ENCODE measurements at places on chromosomes 11 and 22.

- no peak for DNase-seq
Observed at GRCh38 chr22:23523713-23524112, 56.4 kb downstream of the IGLL1 start.

DNA sequence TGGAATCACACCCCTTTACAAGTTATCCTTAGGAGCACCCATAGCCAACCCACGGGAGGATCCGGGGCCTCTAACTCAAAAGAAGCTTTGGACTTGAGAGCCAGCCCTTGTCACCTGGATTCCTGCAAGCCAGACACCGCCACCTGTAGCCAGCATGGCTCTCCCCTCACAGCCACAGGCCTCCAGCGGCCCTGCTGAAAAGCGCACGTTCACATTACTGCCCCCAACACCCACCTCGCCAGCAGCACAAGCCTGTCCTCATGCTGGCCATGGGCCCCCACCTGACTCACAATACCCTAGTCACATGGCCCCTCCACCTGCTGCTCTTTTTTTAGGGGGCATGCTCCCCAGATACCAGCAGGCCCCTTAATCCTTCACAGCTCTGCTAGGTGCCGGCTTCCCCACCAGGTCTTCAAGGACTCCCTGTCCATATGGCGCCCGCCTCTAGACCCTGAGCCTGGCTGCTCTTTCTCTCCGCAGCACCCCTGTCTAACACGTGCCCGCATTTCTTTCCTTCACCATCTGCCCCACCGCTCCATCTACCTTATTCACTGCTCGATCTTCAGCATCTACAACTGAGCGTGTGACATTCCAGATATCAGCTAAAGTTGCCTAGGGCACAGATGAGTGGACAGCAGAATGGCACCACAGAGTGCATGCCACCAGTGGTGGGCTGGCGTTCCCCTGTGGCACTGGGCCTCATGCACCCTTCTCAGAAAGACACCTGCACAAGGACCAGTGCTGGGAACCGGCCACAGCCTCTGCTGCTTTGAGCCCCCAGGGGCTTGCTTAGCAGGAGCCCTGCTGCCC, 6.6 kb downstream of the CARS1 start:
- no peak for DNase-seq

GRCh38 chr22:41544671-41545476, 604 bp upstream of the POLR3H start:
- no peak for DNase-seq

- DNase-seq = no peak
Observed at GRCh38 chr22:37953062-37953436, 352 bp downstream of the C22orf23 start.

DNA sequence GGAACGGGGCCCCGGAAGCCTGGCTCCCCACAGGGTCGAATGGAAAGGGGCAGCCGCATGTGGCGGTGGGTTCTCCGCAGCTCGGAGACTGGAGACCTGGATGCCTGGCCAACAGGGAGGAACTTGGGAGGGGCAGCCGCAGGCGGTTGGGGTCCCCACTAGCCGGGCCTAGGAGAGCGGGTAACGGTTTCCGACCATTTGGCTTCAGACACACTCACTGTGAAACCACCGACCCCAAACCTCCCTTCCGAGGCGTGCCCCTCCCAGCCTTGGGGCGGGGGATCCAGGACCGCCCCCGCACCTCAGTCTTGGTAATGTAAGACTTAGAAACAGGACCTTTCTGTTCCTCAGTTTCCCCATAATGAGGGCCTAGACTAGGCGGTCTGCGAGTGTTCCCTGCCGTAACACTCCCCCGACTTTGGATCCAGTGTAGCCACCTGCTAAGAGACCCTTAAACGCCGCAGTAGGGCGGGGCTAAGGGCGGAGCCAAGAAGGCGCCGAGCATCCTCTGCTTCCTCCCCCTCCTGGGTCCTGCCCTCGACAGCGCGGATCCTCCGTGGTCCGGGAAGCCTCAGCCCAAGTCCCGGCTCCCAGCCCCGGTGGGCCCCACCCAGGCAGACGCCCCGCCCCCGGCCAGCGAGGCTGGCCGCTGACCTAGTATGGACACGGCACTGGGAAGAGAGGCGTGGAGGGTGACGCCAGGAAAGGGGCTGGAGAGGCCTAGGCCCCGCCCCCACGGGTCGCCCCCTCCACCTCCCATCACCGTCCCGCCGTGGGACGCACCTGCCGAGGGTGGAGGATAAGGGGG, 1.8 kb upstream of the RASGRP2 start:
- no peak for DNase-seq

DNA sequence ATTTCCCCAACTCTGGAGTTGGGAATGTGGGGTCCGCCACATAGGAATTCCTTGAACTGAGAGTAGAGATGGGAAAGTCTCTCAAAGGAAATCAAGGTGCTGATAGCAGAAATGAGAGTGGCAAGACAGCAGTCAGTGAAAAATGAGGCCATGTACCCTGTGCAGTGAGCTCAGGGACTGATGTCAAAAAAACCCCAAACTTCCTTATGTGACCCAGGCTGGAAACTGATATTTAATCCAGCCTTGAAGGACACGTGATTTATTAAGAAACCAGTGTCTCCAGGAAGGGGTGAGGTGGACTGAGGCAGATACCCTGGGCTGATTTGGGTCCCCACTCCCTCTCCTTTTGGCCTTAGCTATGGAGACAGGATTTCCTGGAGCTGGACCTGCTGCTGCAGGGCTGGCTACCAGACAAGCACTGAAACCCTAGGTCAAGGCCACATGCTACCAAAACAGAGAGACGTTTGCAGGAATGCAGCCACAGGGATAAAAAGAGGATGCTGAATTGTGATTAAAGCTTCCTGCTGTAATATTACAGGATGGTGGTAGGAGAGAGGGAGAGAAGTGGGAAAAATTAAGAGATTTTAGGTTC, 25.3 kb upstream of the FCHSD2 start:
- no peak for DNase-seq

DNA sequence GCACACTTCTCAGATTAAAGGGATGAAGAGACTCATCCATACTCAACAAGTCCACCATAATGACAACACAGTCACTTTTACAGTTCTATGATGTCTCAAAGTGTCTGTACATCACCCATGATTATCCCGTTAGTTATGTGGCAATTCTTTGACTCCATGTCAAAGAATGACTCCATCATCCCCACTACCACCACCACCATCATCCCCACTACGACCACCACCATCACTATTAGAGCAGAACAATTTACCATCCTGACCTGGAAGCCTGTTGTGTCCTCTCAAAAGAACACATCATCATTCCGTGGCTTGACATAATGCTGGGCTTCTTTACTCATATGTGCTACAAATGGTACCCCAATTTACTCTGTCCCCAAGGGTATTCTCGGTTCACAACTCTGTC, 13.7 kb downstream of the PRR5L start:
- no peak for DNase-seq

Data from iPS DF 19.7 (cell line).